ENCODE measurements at places on chromosomes 2 and 18.
A peak's percentile ranks its signal among the peaks of the same experiment; 100 is the strongest.

GRCh38 chr18:79625195-79625923, 54.2 kb upstream of the CTDP1 start:
- no peak for DNase-seq

DNA sequence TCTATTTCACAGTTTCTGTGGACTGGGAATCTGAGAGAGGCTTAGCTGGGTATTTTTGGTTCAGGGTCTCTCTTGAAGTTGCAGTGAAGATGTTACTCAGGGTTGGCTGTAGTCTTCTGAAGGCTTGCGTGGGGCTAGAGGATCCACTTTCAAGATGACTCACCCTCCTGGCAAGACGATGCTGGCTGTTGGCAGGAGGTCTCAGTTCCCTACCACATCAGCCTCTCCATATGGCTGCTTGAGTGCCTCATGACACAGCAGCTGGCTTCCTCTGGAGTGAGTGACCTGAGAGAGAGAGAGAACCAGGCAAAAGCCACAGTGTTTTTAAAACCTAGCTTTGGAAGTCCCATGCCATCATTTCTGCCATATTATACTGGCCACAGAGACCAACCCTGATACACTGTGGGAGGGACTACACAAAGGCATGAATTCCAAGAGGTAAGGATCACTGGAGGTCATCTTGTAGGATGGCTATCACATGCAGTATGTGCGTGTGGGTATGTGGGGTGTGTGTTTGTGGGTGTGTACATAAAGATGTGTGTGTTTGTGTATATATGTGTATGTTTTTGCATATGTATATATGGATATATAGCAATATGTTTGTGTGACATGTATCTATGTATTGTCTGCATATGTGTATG, 25.1 kb downstream of the DNPEP start:
- peak; percentile 69 for DNase-seq

- DNase-seq = no peak
Observed at GRCh38 chr2:237649541-237650454, 22.4 kb downstream of the LRRFIP1 start.

DNA sequence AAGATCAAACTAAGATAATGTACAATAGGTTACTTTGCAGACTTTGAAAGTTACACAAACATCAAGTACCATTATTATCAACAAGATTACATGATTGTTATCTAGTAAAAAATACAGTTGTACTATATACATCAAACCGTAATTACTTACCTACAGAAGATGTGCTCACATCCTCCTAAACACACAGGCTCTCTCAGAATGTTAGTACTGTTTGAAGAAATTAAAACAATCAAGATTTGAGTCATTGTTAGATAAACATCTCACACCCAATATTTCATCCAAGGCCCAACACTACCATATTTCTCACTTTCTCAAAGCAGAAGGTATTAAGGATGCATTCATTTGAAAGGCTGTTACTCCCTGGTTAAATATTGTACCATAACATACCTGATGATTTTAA, 12.6 kb downstream of the BARD1 start:
- no peak for DNase-seq

DNA sequence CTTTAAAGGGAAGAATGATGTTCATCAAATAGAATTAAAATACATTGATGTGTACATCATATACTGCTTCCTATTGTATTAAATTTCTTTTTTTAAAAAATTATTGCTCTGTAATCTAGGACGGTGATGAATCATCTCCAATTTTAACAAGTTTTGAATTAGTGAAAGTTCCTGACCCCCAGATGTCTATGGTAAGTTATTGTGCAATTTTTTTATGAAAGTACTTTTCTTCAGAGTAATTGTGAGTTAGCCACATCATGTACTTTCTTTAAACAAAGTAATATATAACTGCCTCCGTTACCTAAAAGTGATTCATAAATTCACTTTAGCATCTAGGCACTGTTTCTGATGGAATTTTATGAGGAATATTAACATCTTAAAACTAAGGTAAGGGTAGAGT, 38.1 kb downstream of the PIK3C3 start:
- DNase-seq = no peak

DNA sequence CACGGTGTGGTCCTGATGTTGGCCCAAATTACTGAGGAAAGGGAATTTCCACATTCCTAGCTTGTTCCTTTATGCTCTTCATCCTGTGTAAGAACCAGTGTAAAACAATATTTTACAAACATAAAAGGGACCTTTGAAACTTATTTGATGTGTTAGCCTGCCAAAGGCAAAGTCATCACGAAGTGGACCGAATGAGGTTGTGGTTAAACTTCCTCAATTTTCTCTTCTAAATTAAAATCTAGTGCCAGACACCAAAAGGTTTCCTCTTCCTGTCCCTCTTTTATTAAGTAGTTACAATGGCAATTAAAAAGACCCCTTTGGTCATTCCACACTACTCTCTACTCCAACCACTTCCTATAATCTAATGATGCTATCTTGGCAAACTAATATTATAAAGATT, 279.8 kb downstream of the AFF3 start:
- DNase-seq = no peak

- no peak for DNase-seq
Observed at GRCh38 chr2:179252423-179252822, 12.2 kb downstream of the SESTD1 start.

DNA sequence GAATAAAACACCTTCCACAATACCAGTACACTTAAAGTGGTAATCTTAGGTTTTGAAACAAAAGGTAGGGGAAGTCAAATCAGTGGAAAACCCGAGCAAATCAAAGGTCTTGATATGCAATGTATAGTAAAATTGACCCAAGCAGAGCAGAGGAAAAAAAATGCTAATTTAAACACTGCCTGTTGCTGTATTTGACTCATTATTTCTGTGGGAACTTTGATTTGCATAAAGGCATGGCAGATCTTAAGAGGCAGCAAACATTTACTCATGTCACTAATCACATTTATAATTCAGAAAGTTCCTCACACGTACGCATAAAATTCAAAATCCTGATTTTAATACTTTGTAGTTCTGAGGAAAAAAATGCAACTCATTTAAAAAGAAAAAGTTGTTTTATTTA, 64.4 kb downstream of the IKZF2 start:
- no peak for DNase-seq

DNA sequence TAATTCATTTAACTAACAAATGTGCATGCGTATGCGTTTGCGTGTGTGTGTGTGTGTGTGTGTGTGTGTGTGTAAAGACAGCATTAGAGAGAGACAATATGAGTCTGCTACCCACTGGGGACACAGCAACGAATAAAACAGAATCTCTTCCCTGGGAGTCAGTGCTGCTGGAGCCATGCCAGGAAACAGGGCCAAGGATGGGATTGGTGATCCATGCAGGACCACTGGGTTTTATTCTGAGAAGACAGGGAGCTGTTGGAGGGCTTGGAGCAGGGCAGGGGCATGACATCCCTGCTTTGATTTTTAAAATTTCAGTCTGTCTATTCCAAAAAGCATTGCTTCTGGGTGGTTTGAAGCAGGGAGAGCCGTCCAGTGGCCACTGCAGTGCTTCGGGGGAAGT, 62.9 kb downstream of the PDCL3 start:
- DNase-seq = peak; percentile 2

- no peak for DNase-seq
Observed at GRCh38 chr18:9494778-9495331, 19.5 kb downstream of the RALBP1 start.

DNA sequence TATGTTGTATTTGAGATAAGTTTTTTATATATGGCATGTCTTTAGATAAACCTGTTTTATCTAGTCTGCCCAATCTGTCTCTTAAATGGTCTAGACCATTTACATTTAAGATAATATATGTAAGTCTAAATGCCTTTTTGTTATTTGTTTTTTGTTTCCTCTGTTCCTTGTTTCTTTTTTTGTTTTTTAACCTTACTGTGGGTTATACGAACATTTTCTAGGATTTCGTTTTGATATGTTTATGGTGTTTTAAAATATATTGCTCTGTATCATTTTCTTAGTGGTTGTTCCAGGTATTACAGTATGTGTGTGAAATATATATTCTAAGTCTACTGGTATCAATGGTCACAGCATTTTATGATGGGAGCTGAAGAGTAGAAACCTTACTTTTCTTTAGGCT, 13.3 kb downstream of the BCL2L11 start:
- no peak for DNase-seq

- DNase-seq = no peak
Observed at GRCh38 chr2:236535024-236535423, 34.6 kb upstream of the ACKR3 start.

DNA sequence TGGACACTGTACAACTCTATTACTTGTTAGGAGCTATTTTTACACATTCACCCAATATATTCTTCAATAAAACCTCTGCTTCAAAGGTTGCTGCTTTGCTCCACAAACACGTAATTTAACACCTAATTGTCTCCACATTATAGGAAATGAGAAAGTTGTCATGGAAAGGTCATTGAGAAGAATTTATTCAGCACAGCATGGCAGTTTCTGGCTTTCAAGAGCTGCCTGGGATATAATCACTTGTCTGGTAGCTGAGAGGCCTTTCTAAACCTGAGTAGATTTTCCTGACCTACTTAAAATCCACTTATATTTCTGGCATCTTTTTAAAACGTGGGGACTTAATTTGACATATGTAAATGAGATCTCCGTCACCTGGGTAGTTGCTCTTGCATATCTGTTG, 216.1 kb downstream of the ZNF804A start:
- peak; percentile 18 for DNase-seq

- DNase-seq = no peak
Observed at GRCh38 chr2:15744820-15745219, 153.2 kb downstream of the DDX1 start.

DNA sequence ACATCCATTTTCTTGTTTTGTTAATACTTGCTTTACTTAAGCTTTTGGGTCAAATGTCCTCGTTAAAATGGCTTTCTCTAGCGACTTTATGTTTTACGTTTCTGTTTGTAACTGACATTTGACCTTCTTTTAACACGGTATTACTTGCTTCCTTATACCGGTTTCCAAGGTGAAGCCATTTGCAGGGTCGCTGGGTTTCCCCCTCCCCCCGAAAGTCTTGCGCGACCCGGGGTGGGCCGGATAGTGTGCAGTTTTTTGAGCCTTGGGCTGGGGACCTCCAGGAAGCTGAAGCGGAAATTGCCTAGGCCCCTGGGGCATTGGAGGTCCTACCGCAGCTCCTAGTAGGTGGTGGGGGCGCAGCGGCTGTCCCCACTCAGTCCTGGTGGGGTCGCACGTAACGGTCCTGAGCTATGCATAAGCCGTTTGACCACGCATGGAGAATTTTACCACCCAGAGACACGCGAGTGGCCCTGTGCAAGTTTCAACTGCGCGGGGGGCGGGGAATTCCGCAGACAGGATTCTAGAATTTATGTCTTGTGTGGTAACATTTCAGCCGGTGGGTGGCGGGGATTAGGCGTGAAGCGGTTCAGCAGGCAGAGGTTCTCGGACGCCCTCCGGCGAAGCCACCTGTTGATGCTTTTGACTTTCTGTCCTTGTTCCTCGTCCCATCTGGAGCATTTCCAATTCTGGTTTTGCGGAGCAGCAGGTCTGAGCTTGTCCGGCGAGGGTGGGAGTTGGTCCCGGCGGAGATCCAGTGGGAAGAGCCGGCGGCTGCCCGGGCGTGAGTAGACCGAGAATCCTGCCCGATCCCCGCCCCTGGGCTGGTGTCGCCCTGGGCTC, 2.4 kb downstream of the CFLAR start:
- DNase-seq = peak; percentile 93

DNA sequence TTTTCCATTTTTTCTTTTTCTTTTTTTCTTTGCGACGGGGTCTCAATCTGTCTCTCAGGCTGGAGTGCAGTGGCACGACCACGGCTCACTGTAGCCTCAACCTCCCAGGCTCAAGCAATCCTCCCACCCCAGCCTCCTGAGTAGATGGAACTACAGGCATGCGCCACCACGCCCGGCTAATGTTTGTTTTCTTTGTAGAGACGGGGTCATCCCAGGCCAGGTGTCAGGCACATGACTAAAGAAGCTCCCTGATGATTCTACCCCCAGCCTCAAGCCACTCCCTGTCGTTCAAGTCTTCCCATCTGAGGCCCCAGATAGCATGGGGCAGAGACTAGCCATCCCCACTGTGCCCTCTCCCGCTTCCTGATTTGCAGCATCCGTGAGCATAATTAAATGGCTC, 9.8 kb upstream of the FZD5 start:
- peak; percentile 8 for DNase-seq

- no peak for DNase-seq
Observed at GRCh38 chr18:50107468-50107977, 87.4 kb downstream of the MYO5B start.

GRCh38 chr18:3305354-3305762, 43.4 kb downstream of the MYL12B start:
- DNase-seq = no peak

GRCh38 chr18:36195427-36196122, 8.3 kb downstream of the MOCOS start:
- DNase-seq = no peak

DNA sequence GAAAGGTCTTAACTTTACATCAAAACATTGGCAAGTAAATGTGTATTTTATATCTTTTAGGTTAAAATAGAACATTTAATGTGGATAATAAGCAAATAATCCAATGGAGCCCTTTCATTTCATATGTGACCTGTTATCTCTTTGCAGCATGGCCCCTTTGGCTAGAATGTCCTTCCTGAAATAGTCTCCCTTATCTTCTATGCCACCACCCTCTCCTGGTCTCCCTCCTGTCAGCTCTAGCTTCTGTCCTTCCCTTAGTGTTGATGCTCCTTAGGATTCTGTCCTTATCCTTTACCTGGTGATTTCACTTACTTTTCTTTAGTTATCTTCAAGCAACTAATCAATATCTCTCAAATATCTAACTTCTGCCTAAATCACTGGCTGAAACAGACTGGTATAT, 87.1 kb upstream of the TFCP2L1 start:
- no peak for DNase-seq

- DNase-seq = no peak
Observed at GRCh38 chr18:26721854-26722564, 143.5 kb downstream of the AQP4 start.

- no peak for DNase-seq
Observed at GRCh38 chr2:109269706-109270504, 140.9 kb downstream of the SH3RF3 start.

GRCh38 chr2:12302691-12303090, 414.0 kb upstream of the TRIB2 start:
- DNase-seq = no peak

GRCh38 chr2:217713395-217714286, 289.2 kb downstream of the TNS1 start:
- peak; percentile 46 for DNase-seq

DNA sequence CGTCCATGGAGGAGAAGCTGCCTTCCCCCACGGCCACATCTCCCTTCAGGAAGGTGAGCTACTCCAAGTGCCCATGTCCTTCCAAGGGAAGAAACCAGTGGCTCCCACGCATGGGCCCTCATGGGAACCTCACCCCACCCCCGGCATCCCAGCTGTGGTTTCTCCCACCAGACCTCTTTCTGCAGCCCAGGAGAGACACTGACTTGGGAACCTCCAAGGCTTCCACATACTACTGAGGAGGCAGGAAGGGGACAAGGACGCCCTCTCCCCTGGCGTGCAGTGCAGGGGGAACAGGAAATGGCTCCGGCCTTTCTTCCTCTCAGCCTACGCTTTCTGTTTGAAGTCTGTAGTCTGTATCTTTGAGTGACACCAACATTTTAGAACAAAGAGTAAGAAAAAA, 104.5 kb upstream of the EPC2 start:
- DNase-seq = no peak

- peak; percentile 31 for DNase-seq
Observed at GRCh38 chr2:25690058-25690457, 16.7 kb upstream of the DTNB start.
